Cardiac septum (tissue), 1 donor: ENCODE measurements at places on chromosomes 6 and 20. TPM values are rescaled to one million over a fixed set of nuclear protein-coding genes. Genes with fewer than 3 reads are reported as not detected.

THBD gene
- total RNA-seq: 27.0 TPM

OLIG3 gene
- total RNA-seq: not detected

FBXO30 gene
- total RNA-seq: 15.6 TPM

TPD52L1 gene
- total RNA-seq: 91.0 TPM

GDAP1L1 gene
- total RNA-seq: 0.67 TPM

PRKN gene
- 23.2 TPM for total RNA-seq

DST gene
- total RNA-seq: 457 TPM

SFT2D1 gene
- 25.1 TPM for total RNA-seq

BPIFB4 gene
- not detected for total RNA-seq

DNA sequence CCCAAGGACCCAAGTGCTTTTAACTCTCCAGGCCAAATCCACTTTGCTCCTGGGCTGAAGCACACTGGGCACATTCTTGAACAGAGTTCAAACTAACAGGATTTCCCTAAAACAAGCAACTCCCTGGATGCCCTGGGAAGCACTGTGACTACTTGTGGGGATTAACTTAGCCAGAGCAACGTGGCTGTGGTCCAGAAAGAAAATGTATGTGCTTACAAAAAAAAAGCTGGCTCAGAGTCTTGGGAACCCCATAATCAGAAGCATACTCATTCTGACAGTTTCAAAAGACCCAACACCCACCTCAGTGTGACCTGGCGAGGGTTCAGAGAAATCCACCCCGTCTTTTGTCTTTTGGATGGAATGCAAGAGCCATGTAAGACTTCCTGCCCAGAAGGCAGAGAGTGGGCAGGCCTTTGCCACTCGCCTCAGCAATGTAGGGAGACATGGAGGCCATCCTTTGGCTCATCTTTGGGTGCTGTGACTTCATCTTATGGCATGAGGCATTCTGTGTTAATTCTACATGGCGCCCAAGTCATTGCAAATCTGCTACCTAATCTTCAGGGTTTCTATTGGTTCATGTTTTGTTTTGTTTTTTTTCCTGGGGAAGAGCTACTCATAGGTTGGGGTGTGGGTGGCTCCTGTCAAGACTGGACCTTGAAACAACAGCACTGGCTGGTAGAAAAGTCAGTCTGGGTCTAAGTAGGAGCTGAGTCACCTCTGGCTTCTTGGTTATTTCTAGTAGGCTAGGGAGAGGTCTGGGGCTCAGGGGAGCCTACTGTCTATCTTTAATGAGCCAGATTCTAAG, 248.6 kb upstream of the SUPT3H start:
- no peak for DNase-seq

DNA sequence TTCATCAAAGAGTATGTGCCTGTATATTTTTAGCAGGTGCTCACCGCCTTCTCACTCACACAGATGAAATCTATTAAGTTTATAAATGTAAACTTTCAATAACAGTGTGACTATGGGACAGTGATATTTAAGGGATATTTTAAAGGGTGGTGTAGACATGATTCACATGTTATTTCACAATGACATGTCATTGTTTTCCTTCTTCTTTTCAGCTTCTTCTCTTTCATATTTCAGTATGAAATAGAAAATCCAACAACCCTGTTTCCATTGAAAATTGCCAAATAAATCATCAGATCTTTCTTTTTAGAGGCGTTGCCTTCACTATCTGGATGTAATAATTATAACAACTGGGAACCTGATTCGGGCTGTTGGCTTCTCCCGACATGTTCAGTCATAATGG, 54.8 kb downstream of the PFDN4 start:
- no peak for DNase-seq

- DNase-seq: no peak
Observed at GRCh38 chr6:6560909-6561308, 27.6 kb upstream of the LY86 start.

- no peak for DNase-seq
Observed at GRCh38 chr20:62206388-62206775, 13.7 kb downstream of the HRH3 start.

DNA sequence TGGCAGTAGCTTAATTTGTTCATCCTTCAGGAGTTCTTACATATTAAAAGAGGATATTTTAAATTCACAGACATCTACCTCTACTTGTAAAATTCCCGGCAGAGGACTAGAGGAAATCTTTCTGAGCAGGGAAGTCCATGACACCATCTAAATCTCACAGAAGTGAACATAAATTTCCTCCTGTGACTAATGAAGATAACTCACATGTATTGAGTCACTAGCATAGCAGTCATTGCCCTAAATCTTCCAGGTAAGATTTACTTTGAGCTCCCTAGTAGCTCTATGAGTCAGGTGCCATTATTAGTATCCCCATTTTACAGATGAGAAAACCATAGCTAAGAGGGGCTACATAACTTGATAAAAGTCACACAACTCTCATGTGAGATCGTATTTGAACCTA, 1058.6 kb upstream of the FLRT3 start:
- DNase-seq: no peak

- DNase-seq: no peak
Observed at GRCh38 chr6:37559501-37559900, 59.8 kb upstream of the CCDC167 start.

DNA sequence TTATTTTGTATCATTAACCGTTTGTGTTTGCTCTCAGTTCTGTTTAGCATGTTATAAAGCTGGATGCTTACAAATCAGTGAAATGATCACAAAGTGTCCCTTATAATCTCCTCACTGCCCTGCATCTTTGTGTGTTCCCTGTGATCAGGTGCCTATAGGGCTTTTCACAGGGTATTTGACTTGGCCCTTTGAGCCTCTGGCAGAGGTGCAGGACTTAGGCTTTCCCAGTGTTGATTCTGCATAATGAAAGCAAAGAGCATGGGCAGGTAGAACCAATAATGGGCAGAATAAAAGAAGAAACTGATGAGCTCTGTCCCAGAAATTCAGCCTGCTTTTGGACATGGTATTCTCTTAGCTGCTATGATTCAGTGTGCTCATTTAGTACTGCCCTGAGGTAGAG, 16.9 kb upstream of the PBOV1 start:
- no peak for DNase-seq

DNA sequence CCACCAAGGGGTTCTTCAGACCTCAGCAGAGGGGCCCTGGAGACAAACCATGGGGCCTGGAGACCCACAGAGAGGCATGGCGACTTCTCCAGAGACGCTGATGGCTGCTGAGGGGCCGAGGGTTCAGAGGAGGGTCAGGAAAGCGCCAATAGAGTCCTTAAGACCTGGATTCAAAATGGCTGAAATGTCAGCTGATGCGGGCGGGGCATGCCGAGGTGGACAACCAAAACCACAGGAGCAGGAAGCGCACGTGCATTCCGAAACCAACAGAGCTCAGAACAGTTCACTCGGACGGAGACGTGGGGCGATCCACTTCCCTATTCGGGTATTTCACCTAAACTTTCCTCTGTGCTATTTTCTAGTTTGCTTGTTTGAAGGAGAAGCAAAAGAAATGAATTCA, 99.9 kb upstream of the RIN2 start:
- no peak for DNase-seq

- no peak for DNase-seq
Observed at GRCh38 chr6:33904050-33904746, 100.4 kb upstream of the MLN start.

- DNase-seq: no peak
Observed at GRCh38 chr20:46850416-46850815, 44.2 kb upstream of the EYA2 start.

DNA sequence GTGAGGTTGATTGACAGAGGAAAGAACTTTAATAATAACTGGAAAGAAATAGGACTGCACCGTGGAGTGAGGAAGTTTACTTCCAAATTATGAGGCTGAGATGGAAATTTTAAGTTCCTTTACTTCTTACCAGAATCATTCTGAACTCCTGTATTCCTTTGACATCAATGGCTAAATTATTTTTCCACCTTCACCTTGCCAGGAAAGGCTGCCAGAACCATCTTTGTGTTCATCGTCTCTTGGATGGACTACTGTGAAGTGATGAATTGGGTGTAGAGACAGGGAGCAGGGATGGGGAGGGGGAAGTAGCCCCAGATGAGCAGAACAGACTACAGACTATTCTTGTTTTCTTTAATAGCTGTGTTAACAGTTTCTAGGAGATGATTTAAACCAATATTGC, 102.1 kb upstream of the CEP162 start:
- no peak for DNase-seq

GRCh38 chr20:48186915-48187314, 401.6 kb upstream of the SULF2 start:
- no peak for DNase-seq

DNA sequence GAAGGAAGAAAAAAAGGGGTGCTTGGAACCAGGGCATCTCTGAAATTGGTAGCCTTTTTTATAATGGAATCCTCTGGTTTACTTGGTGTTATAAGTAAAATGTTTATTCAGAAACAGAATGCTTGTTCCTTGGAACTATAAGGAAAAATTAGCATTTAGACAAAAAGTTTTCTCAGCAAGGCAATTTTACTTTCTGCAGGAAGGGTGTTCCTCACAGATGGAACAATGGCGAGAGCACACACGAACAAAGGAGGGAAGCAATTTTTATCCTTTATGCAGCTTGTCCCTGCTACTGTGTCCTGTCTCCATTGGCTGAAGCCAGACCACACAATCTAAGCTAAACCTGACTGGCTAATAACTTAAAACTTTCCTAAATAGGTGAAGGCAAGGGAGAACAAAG, 22.7 kb upstream of the FANCE start:
- no peak for DNase-seq

DNA sequence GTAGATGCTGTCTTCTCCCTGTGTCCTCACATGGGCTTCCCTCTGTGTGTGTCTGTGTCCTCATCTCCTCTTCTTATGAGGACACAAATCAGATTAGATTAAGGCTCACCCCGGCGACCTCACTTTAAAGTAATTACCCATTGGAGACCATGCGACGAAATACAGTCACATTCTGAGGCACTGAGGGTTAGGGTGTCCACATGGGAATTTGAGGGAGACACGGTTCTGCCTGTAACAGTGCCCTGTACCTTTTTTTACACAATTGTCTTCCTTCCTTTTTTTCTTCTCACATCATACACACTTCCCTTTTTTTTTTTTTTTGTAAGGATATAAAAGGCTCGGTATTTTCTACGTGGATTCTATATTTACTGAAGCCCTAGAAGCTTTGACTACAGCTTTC, 48.9 kb downstream of the DEK start:
- DNase-seq: no peak

DNA sequence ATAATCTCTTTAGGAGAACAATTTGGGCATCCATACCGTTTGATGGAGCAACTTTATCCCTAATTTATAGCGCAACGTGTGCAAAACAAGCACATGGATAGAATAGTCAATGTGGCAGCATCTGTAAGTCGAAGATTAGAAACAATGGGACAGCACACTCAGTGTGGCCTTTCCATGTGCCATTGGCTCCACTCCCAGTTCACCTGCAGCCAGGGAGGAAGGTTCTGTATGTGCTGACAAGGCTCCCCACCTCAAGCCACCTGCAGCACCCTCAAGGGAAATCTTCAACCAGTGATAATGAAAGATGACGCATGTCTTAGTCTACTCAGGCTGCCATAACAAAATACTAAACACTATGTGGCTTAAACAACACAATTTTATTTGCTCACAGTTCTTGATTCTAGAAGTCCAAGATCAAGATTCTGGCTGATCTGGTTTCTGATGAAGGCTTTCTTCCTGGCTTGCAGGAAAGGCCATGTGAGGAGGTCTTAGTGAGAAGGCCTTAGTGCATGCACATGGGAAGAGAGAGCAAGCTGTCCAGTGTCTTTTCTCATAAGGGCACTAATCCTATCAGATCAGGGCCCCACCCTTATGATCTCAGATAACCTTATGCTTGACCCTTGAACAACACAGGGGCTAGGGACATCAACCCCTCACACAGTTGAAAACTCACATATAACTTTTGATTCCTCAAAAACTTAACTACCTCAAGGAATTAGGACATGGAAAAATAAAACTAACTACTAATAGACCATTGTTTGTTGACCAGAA, 34.9 kb upstream of the SHLD1 start:
- no peak for DNase-seq

- DNase-seq: no peak
Observed at GRCh38 chr6:132392270-132392646, 9.0 kb downstream of the MOXD1 start.

DNA sequence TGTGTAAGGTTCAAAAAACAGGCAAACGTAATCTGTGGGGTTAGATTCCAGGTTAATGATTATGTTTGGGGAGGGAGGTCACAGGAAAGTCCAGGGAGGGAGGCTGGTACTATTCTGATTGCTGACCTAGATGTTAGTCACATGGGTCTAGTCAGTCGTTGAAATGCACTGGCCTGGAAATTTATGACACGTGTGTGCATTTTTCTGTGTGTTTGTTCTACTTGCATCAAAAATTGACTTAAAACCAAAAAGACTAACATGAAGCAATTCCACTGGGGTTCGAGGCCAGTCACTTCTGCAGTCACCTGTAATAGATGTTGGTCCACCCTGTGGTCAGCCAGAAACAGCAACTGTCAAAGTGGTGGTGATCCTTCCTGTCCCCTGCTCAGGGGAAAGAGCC, 104.2 kb upstream of the MLN start:
- no peak for DNase-seq

DNA sequence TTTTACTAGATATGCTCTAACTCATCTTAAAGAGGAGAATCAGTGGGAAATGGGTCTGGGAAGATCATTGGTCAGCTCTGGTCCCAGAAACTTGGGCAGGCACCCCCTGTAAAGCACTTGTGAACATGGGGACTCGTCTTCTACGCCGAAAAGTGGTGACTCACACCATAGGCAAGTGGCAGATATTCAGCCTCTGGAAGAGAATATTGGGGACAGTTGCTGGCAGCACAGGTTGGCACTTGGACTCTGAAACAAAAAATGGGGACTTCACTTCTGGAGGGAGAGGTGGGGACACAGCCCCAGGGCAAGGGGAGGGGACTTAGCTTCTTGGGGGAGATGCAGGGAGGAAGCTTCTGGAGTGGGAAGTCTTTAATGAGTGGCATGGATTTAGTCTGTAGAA, 11.9 kb upstream of the ZNF343 start:
- DNase-seq: no peak

GRCh38 chr6:7628479-7628878, 38.5 kb downstream of the SNRNP48 start:
- DNase-seq: no peak

GRCh38 chr6:44038543-44039065, 88.6 kb downstream of the MRPL14 start:
- no peak for DNase-seq

DNA sequence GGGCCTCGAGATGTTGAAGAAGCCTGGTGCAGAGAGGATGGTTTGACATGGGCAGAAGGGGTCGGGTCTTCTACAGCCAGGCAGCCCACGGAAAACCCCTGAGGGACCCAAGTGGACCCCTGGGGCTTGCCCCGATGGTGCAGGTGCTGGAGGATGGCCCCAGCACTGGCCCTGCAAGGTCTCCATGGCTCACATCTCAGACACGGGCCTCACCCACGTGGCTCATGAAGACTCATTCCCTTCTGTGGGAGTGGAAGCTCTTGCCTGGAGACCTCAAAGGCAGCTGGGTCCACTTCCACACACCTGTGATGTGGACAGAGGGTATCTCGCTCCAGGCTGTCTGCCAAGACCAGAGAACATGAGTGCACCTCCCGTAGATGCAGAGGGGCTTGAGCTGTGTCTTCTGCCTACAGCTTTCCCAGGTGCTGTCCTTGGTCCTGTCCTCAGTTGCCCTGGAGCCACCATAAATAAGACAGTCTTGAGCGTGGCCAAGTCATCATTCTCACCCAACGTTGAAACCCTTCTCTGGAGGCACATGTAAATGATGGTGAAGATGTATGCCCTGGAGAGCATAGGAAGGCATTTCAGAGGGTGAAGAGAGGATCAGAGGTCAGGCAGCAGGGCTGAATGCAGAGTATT, 108.0 kb downstream of the SYNDIG1 start:
- no peak for DNase-seq
